Activated T-helper 2 cell treated with anti-CD3 and anti-CD28 coated beads, Interferon-gamma antibody, Interleukin-2, Interleukin-4, amounts not matched to agents 10 μg/mL and 5 μg/mL and 100 μg/mL, durations not matched to agents 14 hours and 24 hours and 36 hours (primary cell): ENCODE measurements at places on chromosomes 2 and 18.

- no peaks in the 10 kb centered on the region for H3K36me3 ChIP-seq
- H3K27me3 ChIP-seq, result no peaks in the 10 kb centered on the region
- no peak overlapping the region for H3K4me3 ChIP-seq
- DNase-seq, result no peak
Observed at GRCh38 chr2:194060269-194060668, 1596.8 kb upstream of the SLC39A10 start.

- no peak overlapping the region for H3K4me3 ChIP-seq
- no peaks in the 10 kb centered on the region for H3K4me1 ChIP-seq
- H3K27ac ChIP-seq, result no peak overlapping the region
Observed at GRCh38 chr18:48348739-48349138, 60.4 kb downstream of the ZBTB7C start.

- H3K27ac ChIP-seq, result no peak overlapping the region
- no peak for DNase-seq
- no peak overlapping the region for H3K4me3 ChIP-seq
- no peaks in the 10 kb centered on the region for H3K36me3 ChIP-seq
- no peaks in the 10 kb centered on the region for H3K4me1 ChIP-seq
Observed at GRCh38 chr2:70756128-70756527, 11.9 kb downstream of the ADD2 start.

GRCh38 chr2:147364597-147364996 is 480.2 kb upstream of the ACVR2A start:
- H3K27me3 ChIP-seq, result peaks cover 10% of the 10 kb centered on the region
- H3K27ac ChIP-seq, result no peak overlapping the region
- H3K36me3 ChIP-seq, result no peaks in the 10 kb centered on the region
- peaks cover 8% of the 10 kb centered on the region for H3K4me1 ChIP-seq

GRCh38 chr2:160842286-160842685 is 317.9 kb upstream of the TANK start:
- no peak for DNase-seq
- H3K27me3 ChIP-seq, result no peaks in the 10 kb centered on the region
- H3K4me3 ChIP-seq, result no peak overlapping the region
- no peaks in the 10 kb centered on the region for H3K36me3 ChIP-seq
- no peaks in the 10 kb centered on the region for H3K4me1 ChIP-seq

DNA sequence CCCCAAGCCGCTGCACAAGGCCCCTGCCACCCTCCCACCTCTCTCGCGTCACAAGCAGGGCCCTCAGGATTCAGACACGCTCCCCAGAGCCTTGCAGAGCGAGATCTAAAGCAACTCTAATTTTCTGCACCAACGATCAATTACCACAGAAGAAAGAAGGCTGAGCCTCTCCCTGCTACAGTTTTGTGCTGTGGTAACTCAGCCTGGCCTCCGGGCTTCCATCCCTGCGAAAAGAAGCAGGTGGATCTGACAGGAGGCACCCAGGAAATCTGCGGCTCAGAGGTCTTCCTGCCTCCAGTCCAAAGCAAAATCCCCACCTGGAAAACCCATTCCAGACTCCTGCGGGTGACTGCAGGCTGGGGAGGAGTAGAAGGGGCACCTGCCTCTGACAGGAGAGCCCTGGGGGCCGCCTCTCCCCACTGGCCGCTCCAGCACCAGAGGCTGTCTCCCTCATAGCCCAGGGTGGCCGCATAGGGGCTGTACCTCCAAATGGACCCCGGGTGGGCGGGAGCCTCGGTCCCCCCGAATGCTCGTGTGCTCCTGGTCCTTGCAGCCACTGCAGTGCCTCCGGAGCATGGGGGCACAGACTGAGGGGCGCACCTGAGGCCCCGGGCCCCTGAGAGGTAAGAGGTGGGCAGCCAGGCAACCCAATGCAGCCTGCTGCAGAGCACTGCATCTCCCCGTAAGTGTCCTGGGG is 31.0 kb downstream of the PXDN start:
- no peak overlapping the region for H3K4me3 ChIP-seq
- H3K36me3 ChIP-seq, result no peaks in the 10 kb centered on the region
- DNase-seq, result no peak
- no peaks in the 10 kb centered on the region for H3K4me1 ChIP-seq

DNA sequence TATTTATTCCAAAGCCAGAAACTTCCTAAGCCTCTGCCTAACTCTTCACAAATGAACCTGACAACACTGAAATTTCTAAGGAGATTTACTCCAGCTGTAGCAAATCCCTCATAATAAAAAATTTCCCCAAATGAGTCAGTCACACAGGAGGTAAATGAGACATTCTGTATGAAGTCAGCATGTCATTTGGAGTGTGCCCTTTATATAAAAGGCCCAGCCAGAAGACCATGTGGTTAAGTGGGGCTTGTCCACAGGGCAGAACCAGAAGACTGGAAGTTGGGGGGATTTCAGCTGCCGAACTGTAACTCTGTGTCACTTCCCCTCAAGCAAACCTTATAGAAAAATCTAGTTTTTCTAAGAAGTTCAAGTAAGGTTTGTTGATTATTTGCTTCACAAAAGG is 30.2 kb downstream of the NRP2 start:
- H3K27ac ChIP-seq, result peak overlapping the region; percentile 46
- H3K4me3 ChIP-seq, result no peak overlapping the region
- no peak for DNase-seq
- peaks cover 80% of the 10 kb centered on the region for H3K4me1 ChIP-seq
- peaks cover 48% of the 10 kb centered on the region for H3K36me3 ChIP-seq

DNA sequence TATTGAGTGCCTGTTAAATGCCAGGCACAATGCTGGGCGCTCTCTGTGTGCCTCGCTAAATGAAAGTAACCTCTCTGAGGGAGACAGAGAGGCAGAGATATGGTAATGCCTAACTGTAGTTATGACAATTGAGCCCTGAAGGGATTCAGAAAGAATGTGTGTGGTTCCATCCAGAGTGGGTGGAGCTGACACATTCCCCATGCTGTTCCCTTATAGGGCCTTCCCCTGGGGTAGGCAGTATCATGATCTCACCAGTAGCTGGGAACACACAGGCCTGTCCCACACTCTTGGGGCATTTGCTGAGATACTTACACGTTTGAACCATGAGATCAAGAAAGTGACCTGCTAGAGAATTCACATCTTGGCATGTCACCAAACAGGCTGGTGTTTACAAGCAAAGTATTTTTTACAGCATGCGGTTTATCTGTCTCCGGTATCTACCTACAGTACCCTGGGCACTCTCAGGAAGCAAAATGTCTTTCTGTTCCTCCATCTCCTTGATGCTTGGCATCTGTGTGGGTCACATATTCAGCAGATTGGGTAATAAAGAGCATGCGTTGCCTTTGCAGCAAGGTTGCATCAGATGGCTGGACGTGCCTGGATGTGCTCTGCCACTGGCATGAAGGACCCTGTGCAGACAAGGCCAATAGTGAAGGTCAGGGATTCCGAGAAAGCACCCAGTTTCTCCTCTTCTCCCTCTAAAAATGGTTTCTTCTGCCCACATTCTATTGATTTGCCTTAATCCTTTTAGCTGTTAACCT is 9.4 kb downstream of the CTIF start:
- no peak overlapping the region for H3K4me3 ChIP-seq
- DNase-seq, result no peak
- no peaks in the 10 kb centered on the region for H3K36me3 ChIP-seq
- peaks cover 9% of the 10 kb centered on the region for H3K27me3 ChIP-seq
- H3K27ac ChIP-seq, result no peak overlapping the region

DNA sequence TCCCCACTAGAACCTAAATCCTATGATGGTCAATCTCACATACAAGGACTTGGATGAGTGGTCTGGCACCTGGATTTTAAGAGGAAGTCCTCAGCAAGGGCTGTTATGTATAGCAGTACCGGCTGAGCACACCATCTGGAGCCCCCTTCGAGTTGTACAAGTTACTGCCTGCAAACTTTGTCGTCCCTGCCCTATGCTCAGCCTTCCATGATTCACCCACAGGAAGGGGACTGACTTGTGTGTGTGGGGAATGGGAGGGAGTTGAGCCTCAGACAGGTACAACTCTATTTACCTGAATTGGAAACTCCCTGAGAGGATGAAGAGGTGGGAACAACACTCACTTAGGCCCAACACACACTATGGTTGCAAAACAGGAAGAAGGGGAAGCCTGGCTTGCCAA is 186.6 kb downstream of the MYO5B start:
- no peaks in the 10 kb centered on the region for H3K36me3 ChIP-seq
- peaks cover 3% of the 10 kb centered on the region for H3K27me3 ChIP-seq
- DNase-seq, result no peak
- no peak overlapping the region for H3K4me3 ChIP-seq

- peaks cover 33% of the 10 kb centered on the region for H3K36me3 ChIP-seq
- H3K4me1 ChIP-seq, result peaks cover 12% of the 10 kb centered on the region
- H3K27me3 ChIP-seq, result no peaks in the 10 kb centered on the region
- H3K27ac ChIP-seq, result no peak overlapping the region
- H3K4me3 ChIP-seq, result no peak overlapping the region
Observed at GRCh38 chr2:46967990-46968647, 52.5 kb upstream of the MCFD2 start.

GRCh38 chr2:24745825-24746224 is 47.4 kb downstream of the PTRHD1 start:
- no peak overlapping the region for H3K4me3 ChIP-seq
- peaks cover 28% of the 10 kb centered on the region for H3K36me3 ChIP-seq
- H3K4me1 ChIP-seq, result peaks cover 10% of the 10 kb centered on the region
- no peak for DNase-seq
- no peaks in the 10 kb centered on the region for H3K27me3 ChIP-seq

DNA sequence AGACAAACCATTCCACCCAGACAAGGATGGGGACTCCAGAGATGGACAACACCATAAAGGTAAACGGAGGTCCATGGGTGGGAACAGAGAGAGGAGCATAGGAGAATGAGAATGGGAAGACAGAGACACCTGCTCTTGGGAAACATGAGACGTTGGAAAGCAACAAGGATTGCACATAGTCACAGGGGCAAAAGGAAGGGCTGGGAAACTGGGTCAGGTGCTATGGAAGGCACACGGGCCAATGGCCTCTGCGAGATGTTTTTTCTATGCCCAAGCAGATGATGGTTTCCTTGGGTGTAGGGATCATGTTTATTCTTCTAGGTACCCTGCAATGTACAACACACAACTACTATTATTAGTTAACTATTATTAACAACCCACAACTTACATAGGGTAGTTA is 143.6 kb upstream of the AGAP1 start:
- no peak overlapping the region for H3K27ac ChIP-seq
- H3K4me1 ChIP-seq, result no peaks in the 10 kb centered on the region
- no peaks in the 10 kb centered on the region for H3K27me3 ChIP-seq
- no peak overlapping the region for H3K4me3 ChIP-seq
- H3K36me3 ChIP-seq, result no peaks in the 10 kb centered on the region

GRCh38 chr2:219636144-219636915 is 8.9 kb downstream of the SLC4A3 start:
- no peaks in the 10 kb centered on the region for H3K36me3 ChIP-seq
- no peak for DNase-seq
- H3K27ac ChIP-seq, result no peak overlapping the region
- no peaks in the 10 kb centered on the region for H3K27me3 ChIP-seq
- peaks cover 2% of the 10 kb centered on the region for H3K4me1 ChIP-seq
- H3K4me3 ChIP-seq, result no peak overlapping the region

GRCh38 chr2:175690113-175690837 is 311.8 kb downstream of the LNPK start:
- no peak for DNase-seq
- no peaks in the 10 kb centered on the region for H3K4me1 ChIP-seq
- H3K27ac ChIP-seq, result no peak overlapping the region
- no peak overlapping the region for H3K4me3 ChIP-seq
- H3K27me3 ChIP-seq, result peaks cover 11% of the 10 kb centered on the region

- H3K4me3 ChIP-seq, result peak overlapping the region; percentile 81
- H3K36me3 ChIP-seq, result no peaks in the 10 kb centered on the region
- H3K4me1 ChIP-seq, result peaks cover 12% of the 10 kb centered on the region
- H3K27me3 ChIP-seq, result peaks cover 35% of the 10 kb centered on the region
- no peak overlapping the region for H3K27ac ChIP-seq
- no peak for DNase-seq
Observed at GRCh38 chr2:111897630-111897923, 830 bp upstream of the MERTK start.
